ENCODE measurements at places on chromosomes 1 and 21. TPM values are rescaled to one million over a fixed set of nuclear protein-coding genes. Genes with fewer than 3 reads are reported as not detected.

GLIS1 gene
- total RNA-seq: 0.42 TPM

MX2 gene
- 10.3 TPM for total RNA-seq

DNA sequence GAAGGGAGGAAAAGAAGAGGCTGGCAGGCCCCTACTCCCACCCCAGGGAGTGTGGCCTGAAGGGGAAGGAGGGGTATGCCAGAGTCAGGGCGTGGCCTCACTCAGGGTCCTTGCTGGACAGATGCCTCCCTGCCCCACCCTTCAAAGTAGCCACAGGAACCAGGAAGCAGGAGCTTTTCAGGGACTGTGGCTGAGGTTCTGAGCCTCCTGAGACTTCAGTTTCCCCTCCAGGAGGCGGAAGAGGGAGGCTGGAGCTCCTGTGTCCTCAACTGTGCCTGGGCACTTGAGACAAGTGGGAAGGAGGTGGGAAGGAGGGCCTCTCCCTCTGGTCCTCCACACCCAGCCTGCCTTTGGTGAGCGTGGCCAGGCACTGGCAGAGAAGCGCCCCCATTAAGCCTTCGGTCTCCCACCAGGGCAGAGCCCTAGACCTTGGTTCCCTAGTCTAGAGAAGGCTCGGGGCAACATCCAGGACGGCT lies 5.3 kb downstream of the CELSR2 start:
- no peak for DNase-seq

DNA sequence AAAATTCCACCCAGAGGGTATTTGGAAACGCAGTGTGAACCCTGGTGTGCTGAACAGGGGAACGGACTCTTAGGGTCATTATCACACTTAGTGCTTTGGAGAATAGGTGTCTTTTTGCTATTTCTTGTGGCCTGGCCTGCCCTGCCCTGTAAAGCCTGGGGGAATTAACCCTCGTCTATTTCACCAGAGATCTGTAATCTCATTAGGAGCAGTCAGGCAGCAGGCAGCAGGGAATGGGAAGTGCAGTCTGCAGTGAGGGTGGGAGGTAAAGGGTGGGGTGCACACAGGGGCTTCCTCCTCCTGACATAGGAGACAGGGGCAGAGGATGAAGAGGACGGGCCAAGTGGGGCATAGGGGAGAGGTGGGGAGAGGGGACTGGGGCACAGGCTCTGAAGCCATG lies 1.1 kb upstream of the SLC1A7 start:
- DNase-seq: no peak

GRCh38 chr1:7695497-7696117 lies 75.5 kb upstream of the VAMP3 start:
- DNase-seq: no peak

DNA sequence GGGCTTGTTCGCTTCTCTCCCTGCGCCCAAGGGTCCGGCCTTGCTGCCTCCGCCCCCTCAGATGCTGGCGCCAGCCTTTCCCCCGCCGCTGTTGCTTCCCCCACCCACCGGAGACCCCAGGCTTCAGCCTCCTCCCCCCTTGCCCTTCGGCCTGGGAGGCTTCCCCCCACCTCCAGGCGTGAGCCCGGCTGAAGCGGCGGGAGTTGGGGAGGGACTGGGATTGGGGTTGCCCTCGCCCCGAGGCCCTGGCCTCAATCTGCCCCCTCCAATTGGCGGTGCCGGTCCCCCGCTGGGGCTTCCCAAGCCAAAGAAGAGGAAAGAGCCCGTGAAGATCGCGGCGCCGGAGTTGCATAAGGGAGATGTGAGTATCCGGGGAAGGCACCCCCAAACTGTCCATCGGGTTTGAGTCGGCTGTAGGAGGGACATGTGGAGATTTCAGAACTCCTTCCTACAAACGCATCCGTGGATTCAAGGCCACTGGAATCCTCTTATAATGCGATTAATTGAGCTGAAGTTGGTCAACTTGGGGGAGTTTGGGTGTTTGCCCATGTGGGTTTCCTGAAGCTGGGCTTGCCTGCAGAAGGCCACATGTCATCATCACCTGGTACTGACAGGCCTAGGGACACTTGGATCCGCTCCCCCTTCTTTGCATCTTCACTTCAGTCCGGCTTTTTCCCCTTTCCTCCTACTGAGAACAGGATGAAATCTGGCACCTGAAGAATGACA lies 707 bp downstream of the PRCC start:
- no peak for DNase-seq

GRCh38 chr1:12173631-12174121 lies 6.9 kb downstream of the TNFRSF1B start:
- DNase-seq: no peak
